Effector memory CD8-positive, alpha-beta T cell (primary cell): ENCODE measurements at places on chromosomes 4 and X.
A peak's percentile ranks its signal among the peaks of the same experiment; 100 is the strongest.

GRCh38 chrX:110462957-110463356, 104.3 kb downstream of the RTL9 start:
- no peak overlapping the region for H3K27ac ChIP-seq
- H3K36me3 ChIP-seq: no peaks in the 10 kb centered on the region
- no peak for DNase-seq
- H3K4me3 ChIP-seq: no peak overlapping the region
- H3K27me3 ChIP-seq: peaks cover 9% of the 10 kb centered on the region

DNA sequence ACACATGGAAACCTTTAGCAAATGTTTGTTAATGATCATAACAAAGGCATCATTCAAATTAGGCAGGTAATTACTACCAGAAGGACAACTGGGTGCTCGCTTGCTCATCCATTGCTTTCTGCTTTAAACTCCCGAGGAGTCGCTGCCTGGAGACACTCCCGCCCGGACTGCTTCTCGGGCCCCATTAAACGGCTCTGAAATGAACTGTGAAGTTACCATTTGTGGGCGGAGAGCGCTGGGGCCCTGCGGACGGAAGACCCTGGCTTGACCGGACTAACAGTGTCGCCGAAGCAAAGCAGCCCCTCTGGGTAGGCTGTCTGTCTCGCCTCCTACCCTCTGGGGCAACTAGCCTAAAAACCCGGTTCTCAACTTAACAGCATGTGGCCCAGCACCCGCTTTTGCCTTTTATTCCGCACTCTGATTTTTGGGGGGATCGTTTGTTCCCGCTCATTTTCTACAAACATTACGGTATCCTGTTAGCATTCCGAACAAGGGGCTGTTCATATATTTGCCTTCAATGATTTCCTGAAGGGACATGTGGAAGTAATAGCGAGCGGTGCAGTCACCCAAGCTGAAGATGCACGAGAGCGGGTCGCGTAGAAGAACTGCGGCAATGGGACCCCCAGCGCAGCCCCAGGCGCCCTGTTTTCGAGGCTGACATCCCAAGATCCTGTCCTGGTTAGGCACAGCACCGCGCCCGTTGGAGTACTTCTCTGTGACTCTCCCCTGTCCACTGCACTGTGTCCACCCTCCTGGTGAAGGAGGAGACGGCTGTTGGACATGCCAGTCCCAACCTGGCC, 1.6 kb upstream of the PDGFRA start:
- H3K4me3 ChIP-seq: peak overlapping the region; percentile 74
- DNase-seq: no peak
- H3K36me3 ChIP-seq: peaks cover 4% of the 10 kb centered on the region
- peaks cover 19% of the 10 kb centered on the region for H3K4me1 ChIP-seq

DNA sequence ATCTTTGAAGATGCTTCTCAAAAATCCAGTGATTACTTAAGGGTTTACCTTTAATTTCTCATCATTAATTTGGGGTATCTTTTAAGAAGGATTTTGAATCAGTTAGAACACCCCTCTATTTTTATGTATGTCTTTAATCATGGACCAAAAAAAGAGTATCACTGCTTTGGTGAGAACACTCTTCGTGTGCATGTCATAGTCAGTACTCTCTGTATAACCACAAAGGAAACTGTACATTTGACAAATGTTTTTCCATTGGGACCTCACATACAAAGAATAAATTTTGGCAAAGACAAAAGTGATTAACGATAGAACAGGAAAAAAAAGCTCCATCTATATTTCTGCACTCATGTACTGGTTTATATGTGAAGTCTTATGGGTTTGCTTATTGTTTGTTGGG, 31.3 kb downstream of the FAM241A start:
- no peak overlapping the region for H3K27ac ChIP-seq
- H3K27me3 ChIP-seq: no peaks in the 10 kb centered on the region
- H3K4me1 ChIP-seq: peaks cover 2% of the 10 kb centered on the region
- peaks cover 3% of the 10 kb centered on the region for H3K36me3 ChIP-seq

GRCh38 chr4:174204164-174204831, 79.2 kb downstream of the FBXO8 start:
- H3K4me3 ChIP-seq: no peak overlapping the region
- H3K27me3 ChIP-seq: peaks cover 23% of the 10 kb centered on the region
- no peaks in the 10 kb centered on the region for H3K36me3 ChIP-seq
- no peak overlapping the region for H3K27ac ChIP-seq

DNA sequence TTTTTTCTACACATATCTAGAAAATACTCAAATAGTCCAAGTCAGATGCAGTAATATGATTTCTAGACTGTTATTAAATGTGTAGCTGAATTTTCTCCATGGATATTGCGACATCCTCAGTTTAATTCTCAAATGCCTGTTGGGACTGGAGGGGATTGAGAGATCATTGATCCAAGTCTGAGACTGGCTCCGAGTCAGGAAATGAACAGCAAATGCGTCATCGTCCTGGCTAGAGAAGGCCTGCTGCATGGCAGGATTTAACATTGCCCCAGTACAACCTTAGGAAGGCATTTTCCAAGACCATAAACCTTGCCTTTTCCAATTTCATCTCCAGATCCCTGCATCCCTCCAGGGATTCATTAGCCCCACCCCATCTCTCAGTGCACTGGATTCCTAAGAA, 56.6 kb upstream of the SLC6A14 start:
- H3K4me1 ChIP-seq: no peaks in the 10 kb centered on the region
- H3K27me3 ChIP-seq: no peaks in the 10 kb centered on the region
- no peak overlapping the region for H3K4me3 ChIP-seq
- DNase-seq: no peak
- H3K27ac ChIP-seq: no peak overlapping the region

DNA sequence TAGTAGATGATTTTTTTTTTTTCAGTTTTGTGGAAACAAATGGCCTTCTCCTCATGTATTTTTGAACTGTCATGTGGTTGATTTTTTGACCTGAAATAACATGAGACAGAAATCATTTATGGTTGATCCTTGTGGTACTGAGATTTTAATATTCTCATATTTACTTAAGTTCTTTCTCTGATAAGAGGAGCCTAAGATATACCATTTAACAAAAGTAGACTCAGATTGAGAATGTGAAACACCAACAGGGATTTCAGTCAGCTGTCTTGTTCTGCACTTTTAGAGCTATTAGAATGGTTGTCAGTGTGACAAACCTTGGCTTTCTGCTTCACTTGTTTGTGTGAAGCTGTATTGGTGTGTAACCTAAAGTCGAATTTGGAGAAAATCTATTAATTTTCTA, 575.7 kb downstream of the SPOCK3 start:
- H3K36me3 ChIP-seq: peaks cover 3% of the 10 kb centered on the region
- no peak overlapping the region for H3K4me3 ChIP-seq
- no peak overlapping the region for H3K27ac ChIP-seq
- no peaks in the 10 kb centered on the region for H3K27me3 ChIP-seq
- DNase-seq: no peak
- H3K4me1 ChIP-seq: no peaks in the 10 kb centered on the region

DNA sequence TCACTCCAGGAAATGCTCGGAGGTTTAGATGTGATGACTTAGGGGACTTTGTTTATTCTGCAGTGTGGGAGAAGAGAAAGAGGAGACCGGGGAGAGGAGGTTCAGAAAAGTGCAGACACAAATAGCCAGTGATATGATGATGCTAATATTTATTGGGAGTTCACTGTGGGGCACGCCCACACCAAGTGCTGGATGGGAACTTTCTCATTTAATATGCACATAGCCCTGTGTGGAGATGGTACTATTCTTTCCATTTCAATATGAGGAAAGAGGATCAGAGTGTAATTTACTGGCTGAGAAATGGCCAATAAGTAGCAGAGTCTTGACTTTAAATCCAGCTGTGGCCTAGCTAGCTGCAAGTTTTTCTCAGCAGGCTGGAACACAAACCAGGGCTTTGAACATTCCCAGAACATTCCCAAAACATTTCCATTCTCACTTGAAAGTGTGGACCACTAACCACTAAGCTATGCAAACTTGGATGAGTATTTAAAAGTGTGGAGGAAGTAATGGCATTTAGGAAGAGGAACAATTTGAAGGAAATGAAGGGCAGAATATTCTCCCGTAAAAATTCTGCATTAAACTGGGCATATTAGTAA, 231.7 kb downstream of the HS3ST1 start:
- no peaks in the 10 kb centered on the region for H3K36me3 ChIP-seq
- H3K27ac ChIP-seq: no peak overlapping the region
- H3K27me3 ChIP-seq: no peaks in the 10 kb centered on the region
- DNase-seq: no peak
- H3K4me1 ChIP-seq: no peaks in the 10 kb centered on the region

- no peak overlapping the region for H3K4me3 ChIP-seq
- no peaks in the 10 kb centered on the region for H3K27me3 ChIP-seq
- H3K36me3 ChIP-seq: no peaks in the 10 kb centered on the region
Measured at GRCh38 chr4:155877971-155878370, 11.9 kb upstream of the ASIC5 start.

DNA sequence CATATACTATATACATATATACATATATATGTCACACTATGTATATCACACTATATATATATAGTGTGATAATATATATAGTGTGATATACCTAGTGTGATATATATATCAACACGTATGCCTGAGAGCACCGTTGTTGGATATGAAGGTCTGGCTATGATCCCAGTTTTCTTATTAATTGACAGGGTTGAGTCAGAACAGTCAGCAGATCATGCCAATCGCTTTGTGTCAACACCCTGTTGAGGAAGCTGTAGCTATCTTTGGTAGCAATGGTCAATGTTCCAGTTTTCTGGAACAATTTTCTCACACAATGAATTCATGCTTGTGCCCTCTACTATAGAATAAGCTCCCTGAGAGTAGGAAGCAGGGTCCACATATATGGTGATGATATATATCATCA, 496.0 kb upstream of the AGA start:
- no peak overlapping the region for H3K27ac ChIP-seq
- no peak overlapping the region for H3K4me3 ChIP-seq
- DNase-seq: no peak
- H3K4me1 ChIP-seq: no peaks in the 10 kb centered on the region
- H3K27me3 ChIP-seq: no peaks in the 10 kb centered on the region

- H3K36me3 ChIP-seq: no peaks in the 10 kb centered on the region
- no peak overlapping the region for H3K4me3 ChIP-seq
- no peak overlapping the region for H3K27ac ChIP-seq
- no peak for DNase-seq
Measured at GRCh38 chrX:107599450-107599861, 28.9 kb upstream of the PRPS1 start.

GRCh38 chr4:176048631-176049030, 17.0 kb upstream of the WDR17 start:
- no peak for DNase-seq
- peaks cover 4% of the 10 kb centered on the region for H3K27me3 ChIP-seq
- H3K4me3 ChIP-seq: no peak overlapping the region
- no peaks in the 10 kb centered on the region for H3K4me1 ChIP-seq

GRCh38 chrX:40068048-40068447, 29.7 kb downstream of the BCOR start:
- no peaks in the 10 kb centered on the region for H3K27me3 ChIP-seq
- H3K27ac ChIP-seq: peak overlapping the region; percentile 66
- peaks cover 26% of the 10 kb centered on the region for H3K4me1 ChIP-seq
- H3K36me3 ChIP-seq: peaks cover 69% of the 10 kb centered on the region

GRCh38 chr4:147793569-147794313, 61.9 kb downstream of the ARHGAP10 start:
- DNase-seq: no peak
- peak overlapping the region; percentile 76 for H3K4me3 ChIP-seq
- peak overlapping the region; percentile 30 for H3K27ac ChIP-seq
- no peaks in the 10 kb centered on the region for H3K27me3 ChIP-seq

DNA sequence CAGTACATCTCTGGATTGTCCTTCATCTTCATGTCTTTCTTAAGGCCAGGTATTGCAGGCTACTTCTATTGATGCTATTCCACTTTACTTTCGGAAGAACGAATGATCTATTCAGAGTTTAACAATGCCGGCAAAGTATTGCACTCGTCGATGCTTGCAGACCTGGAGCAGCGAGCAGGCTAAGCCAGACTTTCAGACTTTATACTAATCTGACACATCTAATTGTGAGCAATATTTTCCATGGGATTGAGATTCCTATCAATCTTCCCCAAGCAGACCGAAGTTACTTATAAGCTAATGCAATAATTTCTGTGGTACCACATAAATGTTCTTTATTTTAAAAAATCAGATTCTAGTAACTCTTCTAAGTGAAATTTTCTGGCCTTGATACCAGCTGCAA, 1.6 kb downstream of the EMCN start:
- H3K4me3 ChIP-seq: no peak overlapping the region
- no peaks in the 10 kb centered on the region for H3K36me3 ChIP-seq
- no peak for DNase-seq
- no peaks in the 10 kb centered on the region for H3K4me1 ChIP-seq
- peaks cover 7% of the 10 kb centered on the region for H3K27me3 ChIP-seq

DNA sequence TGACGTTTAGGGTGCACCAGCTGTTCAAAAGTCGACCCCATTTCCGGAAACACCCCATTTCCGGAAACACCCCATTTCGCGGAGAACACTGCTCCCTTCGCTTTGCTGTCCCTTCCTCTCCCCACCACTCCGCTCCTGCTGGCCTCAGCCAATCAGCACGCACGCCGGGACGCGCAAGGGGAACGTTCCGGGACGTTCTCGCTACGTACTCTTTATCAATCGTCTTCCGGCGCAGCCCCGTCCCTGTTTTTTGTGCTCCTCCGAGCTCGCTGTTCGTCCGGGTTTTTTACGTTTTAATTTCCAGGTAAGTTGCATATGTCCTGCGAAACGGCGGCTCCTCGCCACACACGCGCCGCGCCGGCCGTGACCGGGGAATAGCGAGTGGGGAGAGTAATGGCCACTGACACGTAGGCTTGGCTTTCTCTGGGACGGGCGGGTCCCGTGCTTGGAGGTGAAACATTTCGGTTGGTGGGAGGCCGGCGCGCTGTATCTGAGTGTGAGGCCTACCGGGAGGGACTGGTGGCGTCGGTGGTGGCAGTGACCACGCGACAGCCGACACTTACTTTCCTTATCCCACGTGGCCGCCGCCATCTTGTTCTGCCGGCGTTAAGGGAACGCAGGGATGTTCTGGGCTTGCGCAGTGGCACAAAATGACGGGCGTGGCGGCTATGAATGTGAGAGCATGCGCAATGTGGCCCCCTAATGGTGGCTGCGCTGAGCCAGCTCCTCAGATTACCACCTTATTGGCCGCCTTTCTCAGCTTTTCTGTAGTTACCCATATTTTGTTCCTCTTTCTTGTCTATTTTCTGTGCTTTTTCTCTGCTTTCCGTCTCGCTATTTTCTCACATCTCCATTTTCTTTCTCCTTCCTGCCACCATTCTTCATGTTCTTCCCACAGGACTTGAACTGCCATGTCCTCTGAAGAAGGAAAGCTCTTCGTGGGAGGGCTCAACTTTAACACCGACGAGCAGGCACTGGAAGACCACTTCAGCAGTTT, at the start of gene RBM3:
RBM3 (plus strand) TSS at position 215 of the 997 bp plus-strand sequence; CDS start at position 912, 697 bp downstream.
- H3K36me3 ChIP-seq: peaks cover 62% of the 10 kb centered on the region
- H3K4me3 ChIP-seq: peak within 1 kb of the TSS; percentile 93
- peak within 1 kb of the TSS; percentile 98 for H3K27ac ChIP-seq
- peaks cover 14% of the 10 kb centered on the region for H3K4me1 ChIP-seq

GRCh38 chrX:47808904-47809788, 27.6 kb upstream of the ZNF81 start:
- H3K4me3 ChIP-seq: no peak overlapping the region
- DNase-seq: no peak
- H3K27ac ChIP-seq: no peak overlapping the region
- no peaks in the 10 kb centered on the region for H3K36me3 ChIP-seq

- H3K4me1 ChIP-seq: no peaks in the 10 kb centered on the region
- no peaks in the 10 kb centered on the region for H3K36me3 ChIP-seq
- DNase-seq: no peak
- no peak overlapping the region for H3K27ac ChIP-seq
- no peak overlapping the region for H3K4me3 ChIP-seq
Measured at GRCh38 chrX:27660878-27661277, 70.7 kb downstream of the DCAF8L2 start.
